A549 treated with ZK216348 at 1 μM for 4 hours (cell line): ENCODE measurements at places on chromosomes 16 and 17. TPM values are rescaled to one million over a fixed set of nuclear protein-coding genes. Genes with fewer than 3 reads are reported as not detected.

Gene AGRP
- not detected in 5 replicates for total RNA-seq

Gene ORC6
- 42.4 to 48.6 TPM (median 45.3 TPM) in 5 replicates for total RNA-seq

Gene BEAN1
- 2.8 to 5.1 TPM (median 3.8 TPM) in 5 replicates for total RNA-seq

Gene GNAO1
- total RNA-seq = 0.36 to 1.0 TPM (median 0.49 TPM) in 5 replicates

Gene PRR15L
- total RNA-seq = 1.0 to 2.1 TPM (median 1.5 TPM) in 5 replicates

Gene TBC1D3G
- total RNA-seq = not detected in 5 replicates

Gene NEUROD2
- total RNA-seq = 0.18 TPM in 1 of 5 replicates, not detected in the others

Gene CLEC10A
- total RNA-seq = not detected in 5 replicates

Gene GRIN2A
- 0.14 to 0.31 TPM in 2 of 5 replicates, not detected in the others for total RNA-seq

Gene HS3ST3A1
- total RNA-seq = 0.36 TPM in 1 of 5 replicates, not detected in the others

Gene PRKAR1A
- total RNA-seq = 127 to 190 TPM (median 180 TPM) in 5 replicates

Gene TPPP3
- 7.5 to 12.4 TPM (median 12.3 TPM) in 5 replicates for total RNA-seq

Gene HES7
- total RNA-seq = 1.1 to 5.5 TPM (median 4.0 TPM) in 5 replicates

Gene PIRT
- total RNA-seq = not detected in 5 replicates

Gene CFAP52
- not detected in 5 replicates for total RNA-seq

Gene KPNB1
- total RNA-seq = 303 to 417 TPM (median 321 TPM) in 5 replicates

Gene ZMYND15
- 0.41 to 0.65 TPM (median 0.52 TPM) in 5 replicates for total RNA-seq

Gene CCL13
- total RNA-seq = not detected in 5 replicates

Gene ZBTB4
- 18.5 to 27.9 TPM (median 24.6 TPM) in 5 replicates for total RNA-seq

Gene PRR29
- 0.66 to 1.8 TPM (median 0.68 TPM) in 5 replicates for total RNA-seq

Gene ORAI3
- total RNA-seq = 8.1 to 18.1 TPM (median 12.5 TPM) in 5 replicates

Gene KRT32
- total RNA-seq = not detected in 5 replicates

Gene UNC13D
- total RNA-seq = 3.3 to 7.1 TPM (median 5.1 TPM) in 5 replicates

Gene NPIPB8
- not detected in 5 replicates for total RNA-seq

Gene GGNBP2
- total RNA-seq = 57.6 to 81.3 TPM (median 63.4 TPM) in 5 replicates

Gene PRSS27
- total RNA-seq = 1.0 to 2.2 TPM (median 1.8 TPM) in 5 replicates

Gene ELMO3
- total RNA-seq = 0.61 to 1.9 TPM (median 1.3 TPM) in 5 replicates

Gene NLE1
- total RNA-seq = 26.5 to 40.5 TPM (median 37.2 TPM) in 5 replicates

Gene KRT28
- not detected in 5 replicates for total RNA-seq

Gene MEIOB
- total RNA-seq = 1.5 to 2.0 TPM (median 1.5 TPM) in 5 replicates

Gene PRR11
- total RNA-seq = 39.6 to 66.0 TPM (median 60.2 TPM) in 5 replicates

Gene CSH1
- not detected in 5 replicates for total RNA-seq

Gene PRAC2
- not detected in 5 replicates for total RNA-seq

Gene SLC6A2
- total RNA-seq = 0.14 TPM in 1 of 5 replicates, not detected in the others

Gene WIPF2
- 17.1 to 25.1 TPM (median 20.9 TPM) in 5 replicates for total RNA-seq

Gene DRC3
- total RNA-seq = 1.8 to 2.8 TPM (median 2.4 TPM) in 5 replicates

Gene RCVRN
- not detected in 5 replicates for total RNA-seq

Gene TP53TG3
- 0.39 to 0.70 TPM (median 0.55 TPM) in 3 of 5 replicates, not detected in the others for total RNA-seq

Gene SLC46A1
- total RNA-seq = 13.8 to 24.9 TPM (median 20.2 TPM) in 5 replicates

Gene CACNG5
- not detected in 5 replicates for total RNA-seq

Gene CD7
- 0.11 TPM in 1 of 5 replicates, not detected in the others for total RNA-seq

Gene CYGB
- 0.81 to 1.4 TPM (median 1.1 TPM) in 5 replicates for total RNA-seq

Gene C16orf92
- not detected in 5 replicates for total RNA-seq

Gene SLC16A5
- 16.8 to 35.9 TPM (median 29.7 TPM) in 5 replicates for total RNA-seq

Gene SRL
- 0.06 TPM in 1 of 5 replicates, not detected in the others for total RNA-seq

Gene C16orf54
- not detected in 5 replicates for total RNA-seq

Gene MCRIP2
- total RNA-seq = 17.9 to 45.8 TPM (median 40.4 TPM) in 5 replicates

Gene KRT33B
- not detected in 5 replicates for total RNA-seq

Gene LRRC46
- 3.1 to 4.2 TPM (median 3.9 TPM) in 5 replicates for total RNA-seq

Gene TENT4B
- 8.6 to 15.3 TPM (median 11.1 TPM) in 5 replicates for total RNA-seq

Gene LRRC59
- total RNA-seq = 228 to 243 TPM (median 236 TPM) in 5 replicates
